Left ventricle myocardium superior (tissue), 1 donor: ENCODE measurements at places on chromosomes 16 and 17.
A peak's percentile ranks its signal among the peaks of the same experiment; 100 is the strongest.

GRCh38 chr16:89615596-89616090 lies 2.2 kb downstream of the DPEP1 start:
- DNase-seq, result no peak

- no peak for DNase-seq
These were observed 111.1 kb downstream of the VAT1L start for GRCh38 chr16:77899416-77899815.

- DNase-seq, result peak; percentile 79
These were observed 1.7 kb downstream of the SLFN5 start for GRCh38 chr17:35244341-35245195.

DNA sequence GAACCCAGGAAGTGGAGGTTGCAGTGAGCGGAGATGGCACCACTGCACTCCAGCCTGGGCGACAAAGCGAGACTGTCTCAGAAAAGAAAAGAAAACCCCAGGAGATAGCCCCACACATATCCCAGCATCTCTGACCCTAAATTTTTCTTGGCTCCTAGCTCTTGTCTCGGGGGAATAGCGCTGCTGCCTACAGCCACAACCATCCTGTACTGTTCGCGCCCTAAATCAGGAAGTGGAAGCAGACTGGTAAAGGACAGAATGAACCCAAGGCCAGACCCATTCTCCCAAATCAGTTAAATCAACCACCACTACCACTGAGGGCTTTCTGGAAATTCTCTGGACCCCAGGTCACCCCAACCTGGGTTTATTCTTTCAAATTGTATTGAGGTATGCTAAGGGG lies 1.7 kb downstream of the CTDNEP1 start:
- no peak for DNase-seq

GRCh38 chr17:73591296-73592078 lies 52.8 kb downstream of the SDK2 start:
- no peak for DNase-seq

- DNase-seq, result no peak
These were observed 21.9 kb downstream of the TEKT3 start for GRCh38 chr17:15319452-15320010.

- no peak for DNase-seq
These were observed 33.7 kb downstream of the TSC2 start for GRCh38 chr16:2081201-2082084.

- no peak for DNase-seq
These were observed 490.5 kb upstream of the CA10 start for GRCh38 chr17:52648995-52649394.

- DNase-seq, result no peak
These were observed 26.6 kb downstream of the TPSD1 start for GRCh38 chr16:1282324-1282973.
